ENCODE measurements at places on chromosomes 12 and 14.

DNA sequence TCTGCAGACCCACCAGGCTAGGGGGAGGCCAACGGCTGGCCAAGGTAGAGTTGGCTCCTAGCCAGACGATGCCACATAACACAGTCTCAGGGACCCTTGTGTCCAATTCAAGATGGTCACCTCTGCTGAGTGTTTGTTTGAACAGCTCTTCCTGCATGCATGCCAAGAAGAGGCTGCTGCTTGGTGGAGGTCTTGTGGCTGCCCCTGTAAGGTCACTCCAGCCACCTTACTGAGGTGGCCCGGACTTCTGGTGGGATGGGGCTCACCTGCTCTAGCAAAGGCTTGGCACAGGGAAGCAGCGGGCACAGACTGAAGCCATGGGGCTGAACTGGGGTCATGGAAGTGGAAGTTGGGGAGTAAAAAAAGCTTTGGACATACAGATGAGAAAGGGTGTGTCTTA, 210.3 kb downstream of the GLT1D1 start:
- DNase-seq, result no peak

- DNase-seq, result peak; percentile 83
Measured at GRCh38 chr14:55103005-55103640, 25.9 kb upstream of the LGALS3 start.

DNA sequence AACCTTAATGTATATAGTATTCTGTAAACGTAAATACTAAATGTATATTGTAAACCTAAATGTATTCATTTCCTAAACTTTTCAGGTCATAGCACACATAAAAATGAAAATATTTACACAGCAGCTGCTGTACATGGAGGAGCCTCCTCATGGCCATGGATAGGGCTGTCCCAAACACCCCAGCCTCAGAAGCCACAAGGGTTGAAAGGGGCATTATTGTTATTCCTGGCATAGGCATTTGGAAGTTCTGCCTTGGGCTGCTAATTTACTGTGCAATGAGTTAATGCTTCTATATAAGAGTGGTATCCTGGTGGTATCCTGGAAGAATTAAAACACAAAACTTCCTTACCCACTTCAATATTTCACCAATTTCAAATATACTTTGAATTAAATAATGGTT, 159.4 kb downstream of the SLC5A8 start:
- DNase-seq, result no peak

GRCh38 chr14:105760691-105761344, 234.4 kb downstream of the TMEM121 start:
- DNase-seq, result no peak

DNA sequence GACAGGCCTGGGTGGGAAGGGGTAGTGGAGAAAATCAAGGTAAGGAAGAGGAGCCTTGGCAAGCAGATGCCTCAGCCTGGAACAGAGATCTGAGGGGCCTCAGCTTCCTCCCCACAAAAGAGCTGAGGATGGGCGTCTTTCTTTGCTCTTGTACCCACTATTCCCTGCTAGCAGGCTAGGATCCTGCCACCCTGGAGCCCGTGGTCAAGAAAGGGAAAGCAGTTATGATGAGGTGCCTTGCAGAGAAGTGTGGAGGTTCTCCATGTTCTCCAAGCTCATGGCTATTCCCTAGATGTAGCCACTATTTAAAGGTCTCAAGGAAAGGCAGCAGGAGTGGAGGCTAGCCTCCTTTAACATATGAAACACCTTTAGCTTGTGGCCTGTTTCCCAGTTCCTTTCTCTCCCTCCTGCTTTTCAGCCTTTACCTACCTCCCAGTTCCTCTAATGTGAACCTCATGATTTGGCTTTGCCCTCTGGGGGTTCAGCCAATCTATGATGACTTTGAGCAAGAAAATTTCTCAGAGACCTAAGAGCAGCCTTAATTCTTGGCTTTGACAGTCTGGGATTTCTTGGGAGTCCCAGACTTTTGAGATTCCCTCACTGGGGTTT, 1.1 kb downstream of the IKZF4 start:
- peak; percentile 48 for DNase-seq

- DNase-seq, result no peak
Measured at GRCh38 chr12:107275530-107275929, 182.2 kb upstream of the CRY1 start.

DNA sequence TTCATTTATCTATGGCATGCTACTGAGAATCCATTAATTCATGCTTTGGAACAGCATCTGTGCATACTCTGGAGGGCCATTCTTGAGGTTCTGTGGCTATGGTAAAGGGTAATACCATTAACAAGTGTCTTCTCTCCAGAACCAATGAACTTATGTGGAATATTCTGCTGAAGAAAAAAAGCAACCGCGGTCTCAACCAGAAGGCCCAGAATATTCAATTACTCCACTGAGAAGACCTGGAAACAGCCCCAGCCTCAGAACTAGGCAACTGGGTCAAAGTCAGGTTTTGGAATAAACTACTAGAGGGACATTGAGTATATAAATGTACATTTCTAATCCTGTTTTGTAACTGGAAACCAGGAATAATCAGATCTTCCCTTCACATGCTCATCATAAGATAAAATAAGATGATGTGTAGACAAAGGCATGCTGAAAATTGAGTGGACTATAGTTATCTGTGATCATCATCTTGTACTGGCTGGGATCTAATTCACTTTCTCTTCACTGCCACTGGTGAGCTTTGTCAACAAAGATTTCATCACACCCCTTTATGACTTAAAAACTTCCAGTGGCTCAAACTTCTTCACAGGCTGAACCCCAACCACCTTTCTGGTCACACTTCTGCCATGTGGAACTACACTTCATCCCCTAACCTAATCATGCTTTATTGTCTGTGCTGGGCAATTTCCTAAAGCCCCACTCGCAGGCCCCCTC, 6.0 kb downstream of the SPTB start:
- no peak for DNase-seq

DNA sequence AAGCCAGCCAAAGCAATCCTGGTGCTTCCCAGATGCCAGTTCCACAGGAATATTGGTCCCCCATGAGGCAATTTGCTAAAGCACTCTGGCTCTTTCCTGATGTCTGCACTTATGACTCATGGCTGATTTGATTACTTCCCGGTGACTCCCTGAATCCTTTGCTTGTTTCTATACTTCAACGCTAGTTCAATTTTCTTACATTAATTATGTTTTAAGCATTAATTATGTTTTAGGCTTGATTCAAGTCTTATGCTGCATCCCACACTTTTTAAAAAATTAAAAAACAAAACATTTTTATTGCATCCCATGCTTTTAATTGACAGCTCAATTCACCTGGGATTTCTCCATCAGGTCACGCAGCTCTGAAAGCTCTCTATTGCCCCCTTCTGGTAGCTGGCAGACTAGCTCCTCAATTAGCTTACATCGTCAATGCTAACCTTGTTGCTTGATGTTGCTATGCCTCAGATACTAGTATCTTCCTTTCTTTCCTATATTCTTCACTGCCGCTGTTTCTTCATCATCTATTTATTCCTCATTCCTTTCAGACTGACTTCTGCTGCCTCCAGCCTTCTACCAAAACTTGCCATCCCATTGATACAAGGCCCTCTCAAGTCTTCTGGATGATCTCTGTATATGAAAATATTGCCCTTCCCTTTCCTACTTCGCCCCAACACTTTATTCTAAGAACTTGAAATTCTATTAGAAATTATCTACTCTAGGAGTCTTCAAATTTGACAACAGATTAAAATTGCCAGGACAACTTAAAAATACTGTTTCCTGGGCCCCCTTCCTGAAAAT, 32.0 kb downstream of the TSHR start:
- peak; percentile 83 for DNase-seq

DNA sequence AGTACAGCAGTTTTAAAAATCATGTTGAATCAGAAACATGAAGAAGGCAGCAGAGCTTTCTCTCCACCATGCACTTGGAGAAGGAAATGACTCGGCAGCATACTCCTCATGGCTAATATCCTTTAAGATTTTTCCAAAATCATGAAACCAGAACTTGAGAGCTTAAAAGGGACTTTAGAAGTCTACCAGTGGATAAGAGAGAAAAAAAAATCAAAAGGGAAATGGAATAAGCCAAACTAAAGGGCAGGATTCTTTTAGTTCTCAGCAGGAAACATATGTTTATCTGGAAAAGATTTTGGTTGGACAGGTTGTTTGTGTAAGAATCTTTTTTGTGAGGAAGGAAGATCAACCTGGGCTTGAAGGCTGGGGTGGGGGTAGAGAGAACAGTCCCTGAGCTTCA, 111.8 kb downstream of the PRKCH start:
- DNase-seq, result no peak

GRCh38 chr14:103696070-103696402, 19.2 kb downstream of the XRCC3 start:
- DNase-seq, result no peak

DNA sequence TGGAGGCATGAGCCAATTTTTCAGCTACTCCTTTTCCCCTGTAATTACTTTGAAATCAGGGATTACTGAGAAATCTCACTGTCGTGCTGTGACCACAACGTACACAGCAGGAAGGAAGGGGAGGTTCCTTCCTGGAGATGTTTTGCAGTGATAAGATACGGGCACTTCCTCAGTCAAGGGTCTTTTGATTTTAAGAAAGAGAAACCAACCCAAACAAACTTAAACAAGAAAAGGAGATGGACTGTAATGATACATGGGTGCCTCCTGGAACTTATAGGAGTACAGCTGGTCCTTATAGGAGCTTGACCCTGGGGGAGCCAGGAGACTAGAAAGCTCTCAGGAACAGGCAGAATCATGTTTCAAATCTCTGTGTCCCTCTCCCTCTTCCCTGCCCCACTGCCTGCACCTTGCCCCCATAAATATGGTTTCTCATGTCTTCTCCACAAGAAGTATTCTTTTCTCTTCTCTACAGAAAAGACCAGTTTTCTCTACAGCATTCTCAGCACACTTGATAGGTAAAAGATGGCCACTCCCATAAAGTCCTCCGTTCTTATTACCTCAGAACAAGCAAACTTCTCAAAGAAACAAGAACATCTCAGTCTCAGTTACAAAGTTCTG, 281.1 kb upstream of the AMIGO2 start:
- DNase-seq, result peak; percentile 59

GRCh38 chr12:15428632-15429031, 106.3 kb downstream of the PTPRO start:
- DNase-seq, result no peak

GRCh38 chr12:1391722-1392121, 202.7 kb downstream of the FBXL14 start:
- DNase-seq, result no peak

GRCh38 chr14:48748151-48748675, 838.0 kb downstream of the RPS29 start:
- no peak for DNase-seq

DNA sequence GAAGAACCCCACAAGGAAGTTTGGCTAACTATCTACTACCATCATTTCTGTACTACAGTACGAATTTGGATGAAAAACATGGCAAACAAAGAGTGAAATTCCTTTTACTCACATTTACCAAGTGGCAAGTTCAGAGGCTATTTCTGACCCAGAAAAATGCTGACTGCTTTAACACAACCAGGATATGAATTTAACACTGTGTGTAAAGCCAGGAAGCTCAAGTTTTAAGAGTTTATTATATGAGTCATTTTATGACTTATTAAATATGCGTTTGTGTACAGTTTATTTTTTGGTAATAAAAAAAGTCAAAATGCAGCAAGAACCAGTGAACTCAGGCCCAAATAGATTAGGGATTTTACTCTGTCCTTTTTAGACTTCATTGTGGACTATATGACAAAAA, 58.4 kb upstream of the STAC3 start:
- no peak for DNase-seq

DNA sequence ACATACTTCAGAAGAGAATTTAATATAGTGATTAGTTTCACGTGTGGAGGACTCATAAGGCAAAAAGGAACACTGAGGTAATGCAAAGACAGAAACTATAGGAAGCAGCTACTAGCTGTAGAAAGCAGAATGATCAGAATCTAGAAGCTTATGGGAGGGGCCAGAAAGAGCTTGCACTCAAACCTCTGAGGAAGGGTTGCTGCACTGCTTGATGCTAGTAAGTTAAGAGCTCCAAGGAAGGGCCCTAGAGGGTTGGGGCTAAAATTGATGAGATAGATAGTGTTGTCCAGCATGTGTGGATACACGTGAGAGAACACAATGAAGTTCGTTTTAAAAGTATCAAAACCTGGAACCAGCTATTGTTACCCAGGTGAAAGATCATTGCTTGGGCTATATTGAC, 311.1 kb downstream of the SLC6A15 start:
- no peak for DNase-seq

DNA sequence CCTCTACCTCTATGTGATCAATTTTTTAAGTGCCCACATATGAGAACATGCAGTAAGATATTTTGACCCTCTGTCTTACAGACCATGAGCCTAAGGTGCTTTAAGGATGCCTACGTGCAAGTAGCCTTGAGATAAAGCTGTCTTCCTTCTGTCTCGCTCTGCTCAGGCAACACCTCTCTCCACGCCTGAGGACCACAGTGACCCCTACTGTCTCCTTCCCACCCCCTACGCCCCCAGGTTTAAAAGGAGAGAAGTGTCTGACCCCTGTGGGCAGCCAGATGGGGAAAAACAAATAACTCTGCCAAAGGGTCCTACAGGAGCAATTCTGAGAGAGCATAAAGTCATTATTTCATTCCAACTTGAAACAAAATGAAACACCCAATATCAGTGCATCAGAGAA, 286.4 kb upstream of the TMEM132C start:
- DNase-seq, result no peak

GRCh38 chr14:53286301-53286700, 133.2 kb upstream of the DDHD1 start:
- no peak for DNase-seq

DNA sequence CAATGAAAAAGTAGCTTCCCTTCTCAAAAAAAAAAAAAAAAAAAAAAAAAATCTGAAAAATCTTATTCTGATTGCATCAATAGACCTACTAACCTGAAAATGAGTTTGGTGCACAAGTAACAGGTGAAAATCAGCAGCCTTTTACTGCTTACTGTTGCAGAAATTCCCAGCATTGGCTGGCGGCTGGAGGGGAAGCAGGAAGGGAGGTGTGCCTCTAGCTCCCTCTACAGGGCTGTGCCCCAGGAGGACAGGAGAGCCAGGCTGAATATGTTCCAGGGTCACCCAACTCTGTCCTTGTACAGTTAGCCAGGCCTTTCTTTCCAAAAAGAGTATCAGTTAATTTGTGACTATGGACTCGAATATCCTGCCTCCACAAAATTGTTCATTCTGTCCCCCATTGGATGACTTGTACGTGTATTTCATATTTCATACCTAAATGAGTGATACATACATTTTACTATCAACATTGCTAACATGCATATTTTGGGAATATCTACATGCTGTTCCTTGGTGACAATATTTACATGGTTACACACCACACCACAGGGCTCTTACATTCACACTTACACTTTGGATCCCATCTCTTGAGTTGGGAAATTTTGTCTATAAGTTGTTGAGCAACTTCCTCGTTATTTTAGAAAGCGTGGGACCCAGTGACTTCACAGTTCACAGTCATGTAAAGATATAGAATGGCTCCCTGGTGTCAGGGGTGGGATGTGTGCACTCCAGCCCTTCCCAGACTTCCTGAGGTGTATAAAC, 124.8 kb downstream of the SAMD4A start:
- DNase-seq, result peak; percentile 72

DNA sequence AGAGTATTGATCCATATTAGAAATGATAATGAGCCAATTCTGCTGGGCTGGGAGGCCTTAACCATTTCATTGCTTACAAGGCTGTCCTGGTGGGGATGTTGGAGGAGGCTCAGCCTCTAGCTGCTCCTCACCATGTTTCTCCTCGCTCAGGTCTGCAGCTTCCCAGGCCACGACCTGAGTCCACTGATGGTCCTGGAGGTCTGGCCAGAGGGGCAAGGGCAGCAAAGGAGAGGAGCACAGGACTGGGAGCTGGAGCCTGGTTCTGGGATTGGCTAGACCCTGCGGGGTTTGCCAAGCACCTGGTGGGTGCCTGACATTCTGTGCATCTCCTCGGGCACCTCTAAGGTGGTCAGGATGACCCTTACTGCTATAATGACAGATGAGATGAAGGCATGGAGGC, 92.6 kb downstream of the KIF26A start:
- no peak for DNase-seq

- DNase-seq, result peak; percentile 85
Measured at GRCh38 chr14:75232597-75232996, 46.0 kb upstream of the FOS start.
